ENCODE measurements at places on chromosomes 12 and 14.

DNA sequence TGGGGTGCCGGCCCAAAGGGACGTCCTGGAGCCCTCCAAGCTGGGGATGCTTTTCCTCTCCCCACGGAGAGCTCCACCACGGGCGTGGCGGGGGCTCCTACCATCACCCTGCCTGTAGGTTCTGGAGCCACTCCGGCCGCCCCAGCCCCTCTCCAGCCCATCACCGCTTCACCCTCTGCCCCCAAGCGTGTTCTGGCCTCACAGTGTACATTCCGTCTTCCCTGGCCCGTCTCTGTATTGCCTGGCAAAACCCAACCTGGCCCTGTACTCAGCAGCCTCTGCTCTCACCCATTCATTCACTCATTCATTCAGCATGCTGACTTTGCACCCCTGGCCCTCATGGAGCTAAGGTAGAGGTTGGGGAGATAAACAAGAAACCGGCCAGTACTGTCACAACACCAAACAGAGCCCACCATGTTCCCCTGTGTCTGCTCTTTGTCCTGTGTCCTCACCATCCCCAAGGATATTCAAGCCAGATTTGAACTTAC lies 20.3 kb downstream of the SLC25A29 start:
- DNase-seq: no peak

DNA sequence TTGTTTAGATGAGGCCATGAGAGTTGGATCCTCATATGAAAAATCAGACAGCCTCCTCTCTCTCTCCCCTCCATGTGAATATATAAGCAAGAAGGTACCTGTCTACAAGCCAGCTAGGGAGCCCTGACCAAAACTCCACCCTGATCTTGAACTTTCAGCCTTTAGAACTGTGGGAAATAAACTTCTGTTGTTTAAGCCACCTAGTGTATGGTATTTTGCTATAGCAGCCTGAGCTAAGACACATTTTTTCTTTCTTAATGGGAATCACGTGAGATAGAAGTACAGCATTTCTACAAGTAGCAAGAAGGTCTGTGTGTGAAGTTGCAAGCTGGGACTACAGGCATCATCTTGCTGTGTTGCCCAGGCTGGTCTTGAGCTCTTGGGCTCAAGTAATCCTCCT lies 16.3 kb upstream of the ABHD12B start:
- no peak for DNase-seq

GRCh38 chr14:27305441-27305945 lies 707.7 kb upstream of the NOVA1 start:
- no peak for DNase-seq

DNA sequence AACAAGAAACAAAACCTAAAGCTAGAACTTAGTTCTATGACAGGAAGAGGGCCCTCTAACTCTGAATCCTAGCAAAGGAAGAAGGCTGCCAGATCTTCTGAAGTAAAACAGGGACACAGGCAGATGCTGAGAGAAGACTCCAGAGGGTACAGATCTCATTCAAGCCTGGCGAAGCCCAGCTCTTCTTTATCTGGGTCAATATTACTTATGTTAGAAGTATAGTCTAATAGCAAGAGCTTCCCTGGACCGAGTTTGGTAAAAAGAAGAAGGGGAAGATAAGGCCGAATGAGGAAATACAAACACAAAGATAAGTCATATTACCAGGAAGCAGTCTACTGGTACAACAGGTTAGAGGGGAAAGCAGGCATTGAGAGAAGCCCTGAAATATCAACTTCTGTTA lies 79.9 kb upstream of the CCDC91 start:
- no peak for DNase-seq

- no peak for DNase-seq
Measured at GRCh38 chr12:9868311-9868801, 798 bp downstream of the CLEC2B start.

DNA sequence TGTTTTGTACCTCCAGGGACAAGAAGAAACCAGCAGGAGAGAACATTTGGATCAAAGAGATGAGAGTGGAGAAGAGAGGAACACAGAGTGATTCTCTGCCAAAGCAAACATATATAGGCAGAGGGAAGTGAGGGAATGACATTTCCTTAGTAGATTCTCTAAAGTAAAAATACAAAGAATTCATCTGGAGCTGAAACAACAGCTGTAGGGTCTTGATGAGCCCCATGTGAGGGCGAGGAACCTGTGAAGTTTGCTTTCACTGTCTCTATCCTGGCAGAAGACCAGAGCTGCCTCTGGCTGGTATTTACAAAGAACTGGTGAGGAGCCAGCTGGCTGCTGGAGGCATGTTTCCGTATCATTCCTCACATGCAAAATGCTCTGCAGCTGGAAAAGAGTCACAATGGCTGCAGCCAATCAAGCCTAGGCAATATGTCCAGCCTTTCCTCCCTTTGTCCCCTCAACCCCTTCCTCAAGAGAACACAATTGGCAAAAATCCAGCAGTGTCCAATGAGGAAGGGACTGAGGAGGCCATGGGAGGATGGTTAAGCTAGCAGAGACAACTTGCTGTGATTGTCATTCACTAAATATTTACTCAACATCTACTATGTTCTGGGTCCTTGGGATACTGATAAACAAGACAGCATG lies 122.5 kb downstream of the PHLDA1 start:
- no peak for DNase-seq

DNA sequence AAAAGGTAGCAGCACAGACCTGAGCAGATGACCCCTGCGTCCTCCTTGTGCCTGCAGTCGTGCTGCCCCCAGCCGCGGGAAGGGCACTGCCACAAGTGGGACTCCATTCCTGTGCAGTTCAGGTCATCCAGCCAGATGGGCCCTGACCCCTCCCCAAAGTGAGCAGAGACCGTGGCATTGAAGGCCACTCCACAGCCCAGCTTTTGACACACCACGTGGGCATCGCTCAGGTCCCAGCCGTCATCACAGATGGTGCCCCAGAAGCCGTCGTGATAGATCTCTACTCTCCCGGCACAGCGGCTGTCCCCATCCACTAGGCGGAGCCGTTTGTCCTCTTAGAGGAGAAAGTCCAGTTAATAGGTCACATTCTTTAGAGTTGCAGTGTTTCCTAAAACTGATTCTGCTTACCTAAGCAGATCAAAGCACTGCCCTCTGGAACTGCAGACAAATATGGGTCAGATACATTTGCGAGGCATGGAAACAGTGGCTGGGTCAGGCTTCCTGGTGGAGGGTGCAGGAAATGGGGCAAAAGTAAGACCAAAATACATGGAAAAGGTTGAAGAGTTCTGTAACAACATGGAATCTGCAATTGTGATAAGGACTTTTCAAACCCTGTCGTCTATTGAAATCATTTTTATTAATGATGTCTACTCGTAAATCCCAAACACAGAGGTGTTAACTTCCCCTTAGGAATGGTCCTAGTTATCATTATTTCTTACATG lies 69.4 kb downstream of the CD163L1 start:
- DNase-seq: no peak

GRCh38 chr12:47504775-47505446 lies 200.9 kb downstream of the RPAP3 start:
- no peak for DNase-seq

GRCh38 chr12:43912859-43913258 lies 77.0 kb downstream of the TMEM117 start:
- no peak for DNase-seq
